ENCODE measurements at places on chromosomes 16 and 17.
A peak's percentile ranks its signal among the peaks of the same experiment; 100 is the strongest.

- H3K27ac ChIP-seq: no peak overlapping the region
- no peak for DNase-seq
- no peaks in the 10 kb centered on the region for H3K4me1 ChIP-seq
- H3K27me3 ChIP-seq: no peaks in the 10 kb centered on the region
Observed at GRCh38 chr17:29958947-29959657, 17.7 kb downstream of the EFCAB5 start.

DNA sequence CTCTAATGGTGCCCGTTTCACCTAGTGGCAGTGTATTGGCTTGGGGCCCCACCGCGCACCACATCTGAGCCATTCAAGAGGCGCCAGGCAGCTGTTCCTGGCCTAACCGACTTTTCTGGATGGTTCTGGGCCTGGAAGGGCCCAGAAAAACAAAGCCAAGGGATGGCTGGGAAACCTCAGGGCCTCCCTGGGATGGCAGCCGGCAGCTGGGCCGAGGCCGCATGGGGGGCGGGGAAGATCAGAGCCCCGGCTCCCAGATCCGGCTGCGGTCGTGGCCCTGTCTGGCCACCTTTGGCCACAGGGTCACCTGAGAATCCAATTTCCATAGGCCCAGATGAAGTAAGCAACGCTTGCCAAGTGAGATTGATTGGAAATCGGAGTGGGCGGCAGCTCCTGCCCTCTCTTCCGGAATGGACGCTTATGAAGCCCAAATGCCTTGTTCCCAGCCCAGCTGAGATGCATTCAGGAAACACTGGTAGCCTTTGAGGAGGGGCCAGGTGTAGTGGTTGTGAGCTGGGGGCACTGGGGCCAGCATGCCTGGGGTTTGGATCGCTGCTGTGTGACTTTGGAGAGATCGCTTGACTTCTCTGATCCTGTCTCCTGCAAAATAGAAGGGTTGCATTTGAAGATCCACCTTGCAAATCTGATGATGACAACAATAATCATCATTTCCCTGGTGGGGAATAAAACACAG, 163.8 kb upstream of the GSE1 start:
- no peak for DNase-seq
- no peak overlapping the region for H3K27ac ChIP-seq
- H3K4me3 ChIP-seq: no peak overlapping the region
- H3K4me1 ChIP-seq: peaks cover 12% of the 10 kb centered on the region

- no peaks in the 10 kb centered on the region for H3K36me3 ChIP-seq
- peak overlapping the region; percentile 71 for H3K27ac ChIP-seq
- peak overlapping the region; percentile 77 for H3K4me3 ChIP-seq
- H3K4me1 ChIP-seq: peaks cover 59% of the 10 kb centered on the region
- DNase-seq: no peak
Observed at GRCh38 chr17:79936641-79937381, 97.6 kb upstream of the CBX4 start.

GRCh38 chr17:63998050-63998720, at the start of gene PRR29:
PRR29 (plus strand) TSS chr17:63998351; CDS start chr17:63998365, 14 bp downstream.
- H3K27ac ChIP-seq: peak within 1 kb of the TSS; percentile 41
- H3K27me3 ChIP-seq: peaks cover 12% of the 10 kb centered on the region
- DNase-seq: peak; percentile 53
- H3K4me3 ChIP-seq: peak within 1 kb of the TSS; percentile 93
- H3K4me1 ChIP-seq: peaks cover 23% of the 10 kb centered on the region

- H3K4me1 ChIP-seq: no peaks in the 10 kb centered on the region
- DNase-seq: no peak
- H3K27me3 ChIP-seq: peaks cover 14% of the 10 kb centered on the region
- no peaks in the 10 kb centered on the region for H3K36me3 ChIP-seq
- H3K4me3 ChIP-seq: no peak overlapping the region
Observed at GRCh38 chr17:55693254-55694216, 29.1 kb downstream of the TMEM100 start.

- H3K36me3 ChIP-seq: peaks cover 4% of the 10 kb centered on the region
- DNase-seq: no peak
- H3K4me3 ChIP-seq: no peak overlapping the region
- no peak overlapping the region for H3K27ac ChIP-seq
Observed at GRCh38 chr17:77718669-77718961, 239.9 kb upstream of the TNRC6C start.

DNA sequence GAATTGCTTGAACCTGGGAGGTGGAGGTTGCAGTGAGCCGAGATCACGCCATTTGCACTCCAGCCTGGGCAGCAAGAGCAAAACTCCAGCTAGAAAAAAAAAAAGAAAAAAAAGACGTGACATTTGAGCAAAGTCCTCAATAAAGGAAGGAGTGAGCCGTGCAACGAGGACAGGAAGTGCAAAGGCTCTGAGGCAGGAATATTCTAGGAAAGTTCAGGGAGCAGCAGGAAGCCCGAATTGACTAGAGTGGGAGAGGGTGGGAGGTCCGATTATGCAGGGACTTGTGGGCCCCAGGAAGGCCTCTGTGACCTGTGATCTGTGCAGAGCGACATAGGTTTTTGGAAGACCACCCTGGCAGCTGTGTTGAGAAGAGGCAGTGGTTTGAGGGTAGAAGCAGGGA, 8.6 kb upstream of the LASP1NB start:
- DNase-seq: no peak
- peaks cover 15% of the 10 kb centered on the region for H3K4me1 ChIP-seq
- peaks cover 32% of the 10 kb centered on the region for H3K36me3 ChIP-seq
- H3K27me3 ChIP-seq: no peaks in the 10 kb centered on the region

GRCh38 chr17:67574658-67575293, 143.0 kb upstream of the NOL11 start:
- peaks cover 36% of the 10 kb centered on the region for H3K4me1 ChIP-seq
- H3K36me3 ChIP-seq: peaks cover 7% of the 10 kb centered on the region
- DNase-seq: peak; percentile 34
- H3K4me3 ChIP-seq: peak overlapping the region; percentile 72

GRCh38 chr16:57940382-57940966, 30.5 kb downstream of the CNGB1 start:
- H3K4me3 ChIP-seq: no peak overlapping the region
- peaks cover 14% of the 10 kb centered on the region for H3K27me3 ChIP-seq
- no peak overlapping the region for H3K27ac ChIP-seq
- no peaks in the 10 kb centered on the region for H3K36me3 ChIP-seq
- H3K4me1 ChIP-seq: no peaks in the 10 kb centered on the region

- H3K27me3 ChIP-seq: peaks cover 7% of the 10 kb centered on the region
- H3K4me3 ChIP-seq: no peak overlapping the region
- no peaks in the 10 kb centered on the region for H3K36me3 ChIP-seq
- no peaks in the 10 kb centered on the region for H3K4me1 ChIP-seq
Observed at GRCh38 chr16:88414521-88415380, 32.0 kb downstream of the ZNF469 start.

- no peak for DNase-seq
- H3K4me1 ChIP-seq: no peaks in the 10 kb centered on the region
- H3K4me3 ChIP-seq: no peak overlapping the region
- no peak overlapping the region for H3K27ac ChIP-seq
Observed at GRCh38 chr16:88103581-88104188, 152.5 kb downstream of the BANP start.

DNA sequence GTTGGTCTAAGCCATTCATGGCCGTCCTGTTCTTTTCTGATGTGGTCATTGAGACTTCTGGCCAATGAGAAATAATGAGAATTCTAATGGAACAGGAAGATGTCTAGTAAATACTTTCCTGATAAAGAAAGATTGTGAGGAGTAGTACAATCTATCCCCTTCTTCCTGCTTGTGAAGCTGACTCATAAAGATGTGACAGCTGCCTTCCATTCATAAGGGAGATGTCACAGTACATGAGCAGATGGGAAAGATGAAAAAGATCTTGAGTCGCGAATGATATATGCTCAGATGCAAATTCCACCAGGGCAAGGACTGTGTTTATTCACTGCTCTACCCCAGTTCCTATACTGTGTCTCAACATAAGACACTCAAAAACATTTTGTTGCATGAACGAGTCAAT, 111.7 kb upstream of the FOXF1 start:
- peaks cover 6% of the 10 kb centered on the region for H3K27me3 ChIP-seq
- H3K36me3 ChIP-seq: no peaks in the 10 kb centered on the region
- H3K4me1 ChIP-seq: no peaks in the 10 kb centered on the region

DNA sequence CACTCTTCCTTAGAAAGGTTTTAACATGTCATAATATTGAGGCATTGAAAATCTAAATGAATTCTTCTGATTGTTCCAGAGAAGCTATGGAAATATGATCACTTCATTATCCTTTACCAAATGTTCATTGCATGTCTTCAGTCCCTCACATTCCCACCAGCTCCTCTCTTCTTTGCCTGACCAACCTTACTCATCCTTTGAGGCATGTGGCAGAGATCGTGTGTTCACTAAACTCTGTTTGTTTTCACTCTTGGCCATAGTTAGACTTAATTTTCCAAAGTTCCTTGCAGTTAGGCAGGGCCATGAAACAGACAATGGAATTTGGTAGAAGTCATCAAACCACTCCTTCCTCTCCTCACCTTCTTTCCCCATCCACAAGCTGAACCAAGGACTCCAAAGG, 266.5 kb upstream of the HSBP1 start:
- H3K27ac ChIP-seq: no peak overlapping the region
- no peak overlapping the region for H3K4me3 ChIP-seq
- no peaks in the 10 kb centered on the region for H3K4me1 ChIP-seq
- peaks cover 7% of the 10 kb centered on the region for H3K27me3 ChIP-seq
- DNase-seq: no peak

- peaks cover 14% of the 10 kb centered on the region for H3K4me1 ChIP-seq
- H3K4me3 ChIP-seq: peak within 1 kb of the TSS; percentile 89
- peak; percentile 70 for DNase-seq
Observed at GRCh38 chr16:70454222-70455034, at the start of gene FCSK. FCSK (plus strand) TSS chr16:70454595; CDS start chr16:70463191, 8,596 bp downstream.

- no peaks in the 10 kb centered on the region for H3K4me1 ChIP-seq
- no peak overlapping the region for H3K27ac ChIP-seq
- no peak for DNase-seq
- no peak overlapping the region for H3K4me3 ChIP-seq
Observed at GRCh38 chr16:3510416-3510815, 9.6 kb downstream of the CLUAP1 start.

DNA sequence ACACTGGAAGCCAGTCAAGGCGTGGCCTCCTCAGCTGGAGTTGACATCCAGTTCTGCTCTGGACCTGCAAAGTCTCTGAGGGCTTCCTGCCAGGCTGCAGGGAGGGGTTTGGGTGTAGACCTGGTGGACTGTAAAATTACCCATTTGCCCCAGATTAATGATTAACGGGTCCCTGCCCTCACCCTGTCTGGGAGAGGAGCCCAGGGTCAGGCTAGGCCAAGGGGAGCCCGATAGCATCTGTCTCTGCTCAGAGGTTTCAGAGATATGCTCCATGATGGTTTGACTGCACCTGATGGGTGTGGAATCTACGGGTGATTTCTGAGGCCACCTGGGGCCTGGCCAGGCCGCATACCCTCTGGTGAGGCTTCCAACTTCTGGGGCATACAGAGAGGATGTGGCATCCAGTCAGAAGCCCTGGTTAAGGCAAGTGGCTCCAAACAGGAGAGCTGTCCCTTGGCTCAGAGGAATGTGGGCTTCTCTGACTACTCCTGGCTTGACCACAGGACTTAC, 11.2 kb downstream of the PPY start:
- H3K36me3 ChIP-seq: no peaks in the 10 kb centered on the region
- DNase-seq: no peak
- no peak overlapping the region for H3K27ac ChIP-seq
- no peak overlapping the region for H3K4me3 ChIP-seq

DNA sequence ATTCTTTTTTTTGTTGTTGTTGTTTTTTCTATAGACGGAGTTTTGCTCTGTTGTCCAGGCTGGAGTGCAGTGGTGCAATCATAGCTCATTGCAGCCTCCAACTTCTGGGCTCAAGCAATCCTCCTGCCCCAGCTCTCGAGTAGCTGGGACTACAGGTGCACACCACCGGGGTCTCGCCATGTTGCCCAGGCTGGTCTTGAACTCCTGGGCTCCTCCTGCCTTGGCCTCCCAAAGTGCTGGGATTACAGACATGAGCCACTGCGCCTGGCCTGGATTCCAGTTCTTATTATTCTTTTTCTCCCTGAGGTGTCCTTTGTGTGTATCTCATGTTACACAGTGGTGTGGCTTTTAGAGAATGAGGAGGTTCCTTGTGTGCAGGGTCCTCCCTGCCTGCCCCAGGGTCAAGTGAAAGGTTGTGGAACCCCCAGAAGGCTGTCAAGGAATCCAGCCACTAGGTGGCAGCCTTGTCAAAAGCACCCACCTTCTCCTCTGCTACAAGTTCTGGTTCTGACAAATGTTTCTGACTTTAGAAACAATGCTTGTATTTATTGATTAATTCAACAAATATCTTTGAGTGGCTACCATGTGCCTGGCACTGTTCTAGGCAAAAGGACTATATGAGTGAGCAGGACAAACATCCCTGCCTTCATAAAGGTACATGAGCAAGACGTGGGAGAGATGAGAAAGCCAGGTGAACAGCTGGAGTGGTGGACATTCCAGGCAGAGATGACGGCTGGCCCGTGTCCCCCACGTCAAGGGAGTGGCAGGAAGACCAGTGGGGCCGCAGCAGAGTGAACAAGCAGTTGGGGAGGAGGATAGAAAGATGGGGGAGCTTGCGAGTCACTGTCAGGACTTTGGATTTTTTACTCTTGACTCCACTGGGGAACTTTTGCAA, 112.4 kb downstream of the SPECC1 start:
- no peaks in the 10 kb centered on the region for H3K36me3 ChIP-seq
- DNase-seq: peak; percentile 67
- no peak overlapping the region for H3K27ac ChIP-seq
- peaks cover 6% of the 10 kb centered on the region for H3K27me3 ChIP-seq

GRCh38 chr16:12494661-12495060, 309.0 kb downstream of the CPPED1 start:
- H3K4me1 ChIP-seq: peaks cover 18% of the 10 kb centered on the region
- H3K36me3 ChIP-seq: peaks cover 23% of the 10 kb centered on the region
- H3K4me3 ChIP-seq: no peak overlapping the region
- DNase-seq: no peak
- H3K27me3 ChIP-seq: no peaks in the 10 kb centered on the region

DNA sequence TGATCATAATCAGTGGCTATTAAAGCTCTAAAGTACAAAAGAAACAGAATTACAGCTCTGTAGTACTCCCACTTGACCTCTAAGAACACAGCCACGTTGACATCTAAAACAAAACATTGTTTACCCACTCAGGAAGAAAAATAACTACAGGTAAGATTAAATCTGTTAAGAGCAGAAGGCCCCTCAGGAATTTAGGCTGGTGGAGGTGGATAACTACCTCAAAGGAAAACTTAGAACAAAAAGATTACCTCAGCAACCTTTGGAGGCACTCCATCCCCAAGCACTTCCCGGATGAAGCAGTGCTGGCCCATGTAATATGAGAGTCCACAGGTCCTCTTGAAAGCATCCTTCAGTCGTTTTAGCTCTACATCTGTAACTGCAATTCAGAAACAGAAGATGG, 46.7 kb downstream of the USP32 start:
- H3K36me3 ChIP-seq: peaks cover 29% of the 10 kb centered on the region
- H3K4me3 ChIP-seq: no peak overlapping the region
- no peak overlapping the region for H3K27ac ChIP-seq
- peaks cover 3% of the 10 kb centered on the region for H3K4me1 ChIP-seq
- DNase-seq: no peak

- no peak overlapping the region for H3K27ac ChIP-seq
- H3K4me3 ChIP-seq: no peak overlapping the region
- DNase-seq: no peak
- no peaks in the 10 kb centered on the region for H3K36me3 ChIP-seq
Observed at GRCh38 chr16:17753434-17753833, 282.7 kb upstream of the XYLT1 start.

- H3K4me1 ChIP-seq: no peaks in the 10 kb centered on the region
- H3K36me3 ChIP-seq: peaks cover 2% of the 10 kb centered on the region
- H3K4me3 ChIP-seq: no peak overlapping the region
- H3K27me3 ChIP-seq: no peaks in the 10 kb centered on the region
Observed at GRCh38 chr17:70976447-70976846, 807.1 kb downstream of the KCNJ2 start.

- H3K4me3 ChIP-seq: no peak overlapping the region
- no peaks in the 10 kb centered on the region for H3K4me1 ChIP-seq
- no peak overlapping the region for H3K27ac ChIP-seq
- no peak for DNase-seq
- no peaks in the 10 kb centered on the region for H3K36me3 ChIP-seq
Observed at GRCh38 chr17:8022360-8023003, 16.4 kb upstream of the ALOX15B start.
